Cardiac fibroblast (primary cell): ENCODE measurements at places on chromosomes 16 and 17.

DNA sequence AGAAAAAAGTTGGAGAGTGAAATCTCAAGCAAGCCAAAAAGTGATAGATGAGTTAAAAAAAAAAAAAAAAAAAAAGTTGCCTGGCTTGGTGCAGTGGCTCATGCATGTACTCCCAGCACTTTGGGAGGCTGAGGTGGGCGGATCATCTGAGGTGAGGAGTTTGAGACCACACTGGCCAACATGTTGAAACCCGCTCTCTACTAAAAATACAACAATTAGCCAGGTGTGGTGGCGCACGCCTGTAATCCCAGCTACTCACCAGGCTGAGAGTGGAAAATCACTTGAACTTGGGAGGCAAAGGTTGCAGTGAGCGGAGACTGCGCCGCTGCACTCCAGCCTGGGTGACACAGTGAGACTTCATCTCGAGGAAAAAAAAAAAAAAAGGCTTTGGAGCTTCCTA is 668.8 kb downstream of the WWOX start:
- no peak for DNase-seq

DNA sequence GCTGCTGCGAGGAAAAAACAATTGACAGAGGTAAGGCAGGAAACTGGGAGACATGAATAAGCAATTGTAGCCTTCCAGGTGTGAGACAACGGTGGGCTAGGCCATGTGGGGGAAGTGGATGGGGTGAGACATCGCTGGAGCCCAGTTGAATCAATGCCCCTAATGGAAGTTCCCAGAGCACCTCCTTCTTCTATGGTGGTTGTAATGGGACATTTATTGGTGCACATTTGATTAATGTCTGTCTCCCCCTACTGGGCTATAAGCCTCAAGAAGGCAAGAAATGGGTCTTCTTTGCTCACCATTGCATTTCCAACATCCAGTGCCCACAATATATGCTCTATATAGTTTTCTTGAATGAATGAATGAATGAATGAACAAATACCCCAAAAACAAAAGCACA is 22.7 kb upstream of the CD300E start:
- DNase-seq, result peak; percentile 5

- DNase-seq, result peak; percentile 81
Observed at GRCh38 chr17:2122641-2123302, 67.9 kb downstream of the HIC1 start.

GRCh38 chr16:81842564-81843242 is 63.6 kb downstream of the PLCG2 start:
- DNase-seq, result no peak

- no peak for DNase-seq
Observed at GRCh38 chr16:28845761-28846079, 428 bp downstream of the TUFM start.

DNA sequence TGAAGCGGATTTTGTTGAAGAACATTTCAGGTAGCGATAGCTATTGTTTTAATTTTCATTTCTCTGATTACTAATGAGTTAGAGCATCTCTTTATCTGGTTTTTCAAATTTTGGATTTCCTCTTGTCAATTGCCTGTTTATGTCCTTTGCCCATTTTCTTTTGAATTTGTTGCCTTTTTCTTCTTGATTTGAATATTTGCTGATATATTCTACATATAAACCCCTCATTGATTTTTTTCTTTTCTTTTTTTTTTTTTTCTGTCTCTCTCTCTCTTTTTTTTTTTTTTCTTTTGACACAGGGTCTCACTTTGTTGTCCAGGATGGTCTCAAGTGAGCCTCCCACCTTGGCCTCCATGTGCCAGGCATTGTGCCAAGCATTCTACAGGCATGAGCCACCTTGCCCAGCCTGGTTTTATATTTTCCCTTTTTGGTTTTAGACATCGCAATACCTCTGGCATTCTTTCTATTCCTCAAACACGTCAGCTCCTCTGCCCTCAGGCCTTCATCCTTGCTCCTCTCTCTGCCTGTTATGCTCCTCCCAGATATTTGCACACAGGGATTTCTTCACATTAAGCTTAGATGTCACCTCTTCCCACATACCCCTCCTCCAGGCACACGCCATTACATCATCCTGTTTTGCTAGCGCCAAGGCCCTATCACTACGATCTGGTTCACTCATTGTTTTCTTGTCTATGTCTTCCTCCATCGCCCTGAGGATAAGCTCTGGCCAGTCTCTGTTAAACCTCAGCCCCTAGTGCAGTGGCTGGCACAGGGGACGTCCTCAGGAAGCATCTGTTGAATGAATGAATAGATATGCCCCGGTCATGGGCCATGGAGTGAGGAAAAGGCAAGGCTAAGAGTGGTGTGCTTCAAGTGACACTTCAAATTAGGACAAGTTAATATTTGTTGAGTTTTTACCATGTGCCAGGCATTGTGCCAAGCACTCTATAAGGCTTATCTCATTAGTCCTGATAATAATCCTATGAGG is 8.6 kb downstream of the SARM1 start:
- DNase-seq, result peak; percentile 63

- no peak for DNase-seq
Observed at GRCh38 chr17:74466111-74466827, at the start of gene CD300A. CD300A (plus strand) TSS chr17:74466634; CDS start chr17:74466704, 70 bp downstream.

DNA sequence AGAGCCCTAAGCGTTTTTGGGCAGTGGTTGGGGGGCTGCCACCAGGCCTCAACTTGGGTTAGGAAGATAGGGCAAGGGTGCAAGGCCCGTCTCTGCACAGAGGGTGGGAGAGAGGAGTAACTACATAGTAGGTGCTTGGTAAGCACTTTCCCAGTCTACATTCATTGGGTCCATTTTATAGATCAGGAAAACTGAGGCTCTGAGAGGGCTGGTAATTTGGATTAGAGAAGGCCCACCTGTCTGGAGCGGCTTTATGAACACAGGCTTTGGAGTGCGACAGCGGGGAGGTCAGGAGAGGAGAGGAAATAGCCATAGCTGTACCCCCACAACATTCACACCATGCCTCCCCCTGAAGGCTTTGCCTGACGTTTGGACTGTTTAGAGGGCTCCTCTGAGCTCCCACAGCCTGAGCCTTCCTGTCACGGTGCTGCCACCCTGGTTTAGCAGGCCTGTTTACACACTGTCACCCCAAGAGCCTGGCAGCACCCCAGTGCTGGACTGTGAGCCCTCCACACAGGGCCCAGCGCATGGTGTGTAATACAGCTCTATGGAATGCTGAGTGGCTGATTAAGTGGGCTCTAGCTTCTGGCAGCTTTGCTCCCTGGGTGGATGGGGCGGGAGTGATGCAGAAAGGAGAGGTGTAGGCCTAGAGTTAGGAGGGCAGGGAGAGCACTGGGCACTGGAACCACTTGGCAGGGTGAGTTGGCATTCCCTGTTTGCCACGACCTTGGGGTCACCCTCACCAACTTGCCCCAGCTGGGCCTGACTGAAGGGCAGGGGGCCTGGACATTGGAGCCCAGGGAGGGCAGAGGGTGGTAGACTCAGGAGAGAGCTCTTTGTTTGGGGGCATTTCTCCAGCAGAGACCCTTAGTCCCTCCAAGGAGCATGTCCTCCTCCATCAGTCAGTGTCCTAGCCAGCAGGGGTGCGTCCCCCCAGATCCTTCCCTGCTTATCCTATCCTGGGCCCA is 73.7 kb downstream of the RAI1 start:
- DNase-seq, result no peak
